ENCODE measurements at places on chromosomes 12 and 14.
A peak's percentile ranks its signal among the peaks of the same experiment; 100 is the strongest.

GRCh38 chr14:102694530-102695166 is 82.6 kb upstream of the TRAF3 start:
- peak; percentile 61 for DNase-seq

- DNase-seq, result no peak
Measured at GRCh38 chr12:107474099-107474498, 211.5 kb upstream of the PWP1 start.

- no peak for DNase-seq
Measured at GRCh38 chr14:55272922-55273321, 1.7 kb downstream of the FBXO34 start.

DNA sequence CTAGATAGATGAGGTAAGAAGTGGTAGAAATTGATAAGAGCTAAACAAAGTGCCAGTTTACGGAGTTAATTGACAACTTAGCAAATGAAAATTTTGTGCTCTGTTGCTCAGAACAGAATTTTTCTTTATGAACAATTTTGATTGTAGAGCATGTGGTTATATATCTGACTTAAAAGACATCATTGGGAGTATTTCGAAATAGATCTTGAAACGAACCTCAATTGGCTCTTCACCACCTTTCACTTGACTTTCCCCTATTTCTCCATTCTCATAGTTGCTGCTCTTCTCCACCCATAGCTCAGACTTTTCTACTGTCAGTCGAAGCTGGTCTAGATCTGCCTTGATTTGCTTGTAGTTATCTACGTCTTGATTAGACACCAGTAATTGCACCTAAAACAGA is 212.1 kb downstream of the ITPR2 start:
- DNase-seq, result no peak

DNA sequence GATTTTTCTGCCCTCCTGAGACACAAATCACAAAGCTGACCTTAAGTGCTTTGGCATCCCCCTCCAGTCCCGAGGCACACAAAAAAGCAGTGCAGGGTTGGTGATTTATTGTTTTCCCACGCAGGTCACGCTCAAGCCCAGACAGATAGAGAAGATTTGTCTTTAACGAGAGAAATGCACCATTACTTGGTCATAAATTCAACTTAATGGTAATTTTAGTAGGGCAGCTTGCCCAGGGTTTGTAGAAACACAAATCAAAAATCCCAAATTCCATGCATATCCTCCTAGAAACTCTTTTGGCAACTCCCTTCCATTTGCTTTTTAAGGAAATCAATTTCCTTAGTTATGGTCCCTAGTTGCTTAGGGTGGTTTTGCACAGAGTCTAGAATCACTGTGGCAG is 132.6 kb downstream of the IGF1 start:
- DNase-seq, result no peak

GRCh38 chr14:71005076-71005475 is 97.8 kb downstream of the PCNX1 start:
- DNase-seq, result no peak

GRCh38 chr12:82277582-82277981 is 80.6 kb downstream of the CCDC59 start:
- DNase-seq, result no peak

DNA sequence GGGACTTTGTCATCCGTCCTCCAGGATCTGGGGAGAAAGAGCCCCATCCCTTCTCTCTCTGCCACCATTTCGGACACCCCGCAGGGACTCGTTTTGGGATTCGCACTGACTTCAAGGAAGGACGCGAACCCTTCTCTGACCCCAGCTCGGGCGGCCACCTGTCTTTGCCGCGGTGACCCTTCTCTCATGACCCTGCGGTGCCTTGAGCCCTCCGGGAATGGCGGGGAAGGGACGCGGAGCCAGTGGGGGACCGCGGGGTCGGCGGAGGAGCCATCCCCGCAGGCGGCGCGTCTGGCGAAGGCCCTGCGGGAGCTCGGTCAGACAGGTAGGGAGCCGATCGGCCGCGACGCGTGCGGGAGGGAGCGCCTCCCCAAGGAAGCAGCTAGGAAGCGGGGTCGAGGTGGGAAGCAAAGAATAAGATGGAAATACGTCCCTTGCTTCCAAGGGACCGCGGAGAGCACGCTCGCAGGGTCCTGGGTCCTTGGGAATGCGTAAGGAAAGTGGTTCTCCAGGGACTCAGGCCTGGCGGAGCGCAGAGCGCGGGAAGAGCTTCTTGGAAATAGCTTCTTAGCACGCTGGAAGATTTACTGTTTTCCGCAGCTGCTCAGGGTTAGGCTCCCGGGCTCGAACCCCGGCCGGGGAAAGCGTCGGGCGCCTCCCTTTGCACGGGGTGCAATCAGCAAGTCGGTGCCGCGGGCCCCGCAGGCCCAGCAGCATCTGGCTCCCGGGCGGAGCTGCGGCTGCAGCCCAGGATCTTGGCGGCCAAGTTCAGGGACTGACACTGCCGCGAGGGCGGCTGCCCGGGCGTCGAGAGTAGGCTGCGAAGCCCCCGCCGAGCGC is 457 bp downstream of the SOCS2 start:
- no peak for DNase-seq

- DNase-seq, result no peak
Measured at GRCh38 chr14:61469781-61470180, 148.4 kb downstream of the PRKCH start.

GRCh38 chr12:133231001-133231400 is 4.7 kb downstream of the ANHX start:
- DNase-seq, result no peak

- no peak for DNase-seq
Measured at GRCh38 chr12:29563636-29564035, 66.2 kb upstream of the OVCH1 start.

- DNase-seq, result no peak
Measured at GRCh38 chr12:16833376-16834015, 227.5 kb upstream of the LMO3 start.

DNA sequence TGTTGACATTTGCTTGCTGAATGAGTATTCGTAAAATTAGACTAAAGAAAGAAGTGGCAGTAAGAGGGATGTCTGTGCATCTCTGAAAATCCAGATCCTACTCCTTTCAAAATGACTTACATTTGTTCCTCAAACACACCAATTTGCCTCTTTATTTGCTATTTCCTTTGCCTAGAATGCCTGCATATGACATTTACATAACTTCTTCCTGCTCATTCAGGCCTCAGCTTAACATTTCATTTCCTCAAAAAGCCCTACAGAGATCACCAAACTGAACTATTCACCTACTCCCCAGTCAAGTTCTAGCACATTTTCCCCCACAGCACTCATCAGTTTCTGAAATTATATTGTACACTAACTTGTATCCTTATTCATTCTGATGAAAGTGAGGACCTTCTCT is 907.2 kb downstream of the LRFN5 start:
- DNase-seq, result peak; percentile 21

DNA sequence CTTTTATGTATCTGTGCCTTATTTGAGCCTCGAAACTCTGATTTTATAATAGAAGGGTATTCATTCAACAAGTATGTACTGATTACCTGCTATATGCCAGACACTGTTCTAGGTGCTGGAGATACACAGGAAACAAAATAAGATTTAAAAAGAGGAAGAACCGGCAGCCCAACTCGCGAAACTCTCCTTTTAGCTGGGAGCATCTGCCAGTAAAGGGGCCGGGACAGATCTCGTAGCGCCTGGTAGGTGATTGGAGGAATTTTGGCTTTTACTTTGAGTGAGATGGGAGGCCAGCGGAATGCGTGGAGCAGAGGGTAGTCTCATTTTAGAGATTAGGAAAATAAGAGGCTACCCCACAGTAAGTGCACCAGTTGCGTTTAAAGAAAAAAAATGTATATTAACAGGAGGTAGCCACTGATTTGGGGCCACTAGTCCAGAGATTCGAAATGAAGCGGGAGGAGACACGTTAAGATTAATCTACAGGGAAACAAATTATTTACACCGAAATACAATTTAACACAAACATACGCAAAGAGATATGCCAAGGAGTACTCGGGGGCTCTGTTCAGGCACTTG is 520 bp upstream of the MON2 start:
- peak; percentile 45 for DNase-seq

DNA sequence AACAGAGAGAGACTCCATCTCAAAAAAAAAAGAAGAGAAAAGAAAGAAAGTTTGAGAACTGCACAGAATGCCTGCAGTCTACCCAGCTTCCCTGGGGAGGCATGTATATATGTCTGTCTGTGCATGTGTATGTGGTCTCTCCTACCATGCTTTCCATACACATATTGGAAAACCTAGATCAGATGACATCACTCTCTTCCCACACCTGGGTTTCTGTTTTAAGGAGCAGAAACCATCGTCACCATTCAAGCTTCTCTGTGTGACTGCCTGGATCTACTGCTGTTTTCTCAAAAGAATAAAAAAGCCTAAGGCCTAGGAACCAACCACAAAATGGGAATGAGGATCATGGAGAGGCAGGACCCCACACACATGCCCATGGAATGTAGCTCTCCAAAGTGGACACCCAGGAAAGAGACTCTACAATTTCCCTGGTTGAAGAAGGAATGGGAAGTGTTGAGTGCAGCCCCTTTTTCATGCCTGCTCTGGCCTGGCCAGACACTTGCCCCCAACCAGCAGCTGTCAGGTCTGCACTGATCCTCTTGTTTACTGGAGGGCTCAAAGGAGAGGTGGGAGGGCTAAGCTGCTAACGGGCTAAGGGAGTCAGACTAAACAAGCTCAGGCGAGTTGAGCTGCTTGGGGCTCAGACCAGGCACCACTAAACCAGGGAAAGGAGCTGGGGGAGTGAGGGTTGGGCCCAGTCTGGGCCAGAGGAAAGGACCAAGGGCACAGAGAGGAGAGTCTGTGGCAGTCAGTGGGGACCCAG is 7.7 kb upstream of the PCK2 start:
- no peak for DNase-seq

DNA sequence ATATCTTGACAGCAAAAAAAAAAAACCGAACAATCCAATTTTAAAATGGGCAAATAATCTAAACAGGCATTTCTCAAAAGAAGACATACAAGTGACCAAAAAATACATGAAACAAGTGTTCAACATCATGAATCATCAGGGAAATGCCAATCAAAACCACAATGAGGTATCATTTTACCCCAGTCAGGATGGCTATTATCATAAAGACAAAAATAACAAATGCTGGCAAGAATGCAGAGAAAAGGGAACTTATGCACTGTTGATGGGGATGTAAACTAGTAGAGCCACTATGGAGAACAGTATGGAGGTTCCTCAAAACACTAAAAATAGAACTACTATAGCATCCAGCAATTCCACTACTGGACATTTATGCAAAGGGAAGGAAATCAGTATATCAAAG is 448.2 kb downstream of the RGS6 start:
- peak; percentile 63 for DNase-seq

- DNase-seq, result no peak
Measured at GRCh38 chr12:101685092-101685491, 12.3 kb upstream of the CHPT1 start.

DNA sequence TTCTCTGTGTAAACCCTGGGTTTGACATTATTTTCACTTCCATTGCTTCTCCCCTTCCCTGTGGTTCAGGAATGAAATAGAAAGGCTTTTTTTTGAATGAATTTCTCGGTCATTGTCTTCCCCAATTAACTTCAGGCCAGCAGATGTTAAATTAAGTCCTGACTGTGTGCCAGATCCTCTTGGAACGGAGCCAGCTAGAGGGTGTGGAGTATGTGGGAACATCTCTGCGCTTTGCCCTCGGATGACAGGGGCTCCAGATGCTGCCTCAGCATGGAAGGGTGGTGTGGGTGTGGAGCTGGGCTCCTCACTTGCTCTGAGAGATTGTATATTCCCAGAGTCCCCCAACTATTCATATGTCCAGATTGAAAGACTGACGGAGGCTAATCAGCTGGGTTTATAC is 13.1 kb downstream of the KRT85 start:
- no peak for DNase-seq

GRCh38 chr14:102056694-102057442 is 30.0 kb downstream of the HSP90AA1 start:
- no peak for DNase-seq

DNA sequence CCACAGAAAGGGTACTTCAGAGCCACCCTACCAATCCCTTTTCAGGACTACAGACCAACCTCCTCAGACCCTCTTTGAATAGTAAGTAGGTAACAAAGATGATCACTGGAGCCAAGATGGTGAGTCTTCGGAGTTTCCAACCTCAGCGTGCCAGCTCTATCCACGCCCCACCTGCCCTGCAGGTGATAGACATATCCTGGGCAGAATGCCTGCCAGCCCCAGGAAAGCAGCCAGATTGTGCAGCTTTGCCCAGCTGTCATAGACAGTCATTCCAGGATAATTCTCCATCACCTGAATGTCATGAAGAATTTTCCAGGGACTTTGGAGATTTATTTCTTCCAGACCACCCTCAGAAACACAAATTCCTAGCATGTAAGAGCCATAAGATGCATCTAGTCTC is 434.4 kb downstream of the RGS6 start:
- no peak for DNase-seq

- no peak for DNase-seq
Measured at GRCh38 chr12:66387117-66387516, 84.8 kb downstream of the HELB start.

DNA sequence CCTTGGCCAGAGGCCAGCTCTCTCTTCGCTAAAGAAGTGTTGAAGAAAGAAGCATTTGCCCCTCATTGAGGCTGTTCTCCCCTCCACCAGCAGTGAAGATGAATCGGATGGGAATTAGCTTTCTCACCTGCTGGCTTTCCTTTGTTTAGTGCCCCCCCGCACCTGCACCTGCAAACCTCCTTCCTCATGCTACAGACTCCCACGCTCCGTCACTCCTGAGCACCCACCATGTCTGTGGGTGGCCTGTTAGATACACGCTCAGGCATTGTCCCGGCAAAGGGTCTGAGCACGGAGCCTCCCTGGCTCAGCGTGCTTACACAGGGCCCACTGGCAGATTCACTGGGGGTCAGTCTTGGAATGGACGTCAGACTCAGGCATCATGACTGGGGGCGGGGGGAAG is 121.6 kb downstream of the GLT1D1 start:
- no peak for DNase-seq

DNA sequence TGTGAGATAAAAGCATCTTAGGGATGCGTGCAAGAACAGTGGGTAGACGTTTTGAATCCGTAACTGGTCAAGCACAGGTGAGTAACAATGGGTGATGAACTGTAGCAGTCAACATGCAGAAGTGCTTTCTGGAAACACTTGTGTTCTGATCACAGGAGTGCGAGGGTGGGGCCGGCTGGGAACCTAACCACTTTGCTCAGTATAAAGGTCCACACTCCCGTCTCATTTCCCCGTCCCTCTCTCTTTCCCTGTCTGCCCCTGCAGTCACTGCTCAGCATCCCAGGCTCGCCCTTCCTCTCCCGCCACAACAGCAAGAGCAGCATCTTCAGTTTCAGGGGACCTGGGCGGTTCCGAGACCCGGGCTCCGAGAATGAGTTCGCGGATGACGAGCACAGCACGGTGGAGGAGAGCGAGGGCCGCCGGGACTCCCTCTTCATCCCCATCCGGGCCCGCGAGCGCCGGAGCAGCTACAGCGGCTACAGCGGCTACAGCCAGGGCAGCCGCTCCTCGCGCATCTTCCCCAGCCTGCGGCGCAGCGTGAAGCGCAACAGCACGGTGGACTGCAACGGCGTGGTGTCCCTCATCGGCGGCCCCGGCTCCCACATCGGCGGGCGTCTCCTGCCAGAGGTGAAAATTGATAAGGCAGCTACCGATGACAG is 127.1 kb downstream of the FIGNL2 start:
- peak; percentile 29 for DNase-seq

- no peak for DNase-seq
Measured at GRCh38 chr12:125256634-125256936, 191.3 kb downstream of the AACS start.

All from inflammatory macrophage (primary cell).